Keratinocyte (primary cell): ENCODE measurements at places on chromosomes 4 and X. TPM values are rescaled to one million over a fixed set of nuclear protein-coding genes. Genes with fewer than 3 reads are reported as not detected.

The H2BW1 gene
- polyA plus RNA-seq, result not detected in 3 replicates

The PDE5A gene
- polyA plus RNA-seq, result 2.1 to 3.6 TPM (median 3.6 TPM) in 3 replicates

The JCHAIN gene
- polyA plus RNA-seq, result 0.06 TPM in 1 of 3 replicates, not detected in the others

The GIMD1 gene
- polyA plus RNA-seq, result not detected in 3 replicates

The TRAM1L1 gene
- polyA plus RNA-seq, result 0.88 to 1.6 TPM (median 1.5 TPM) in 3 replicates

The ARHGAP4 gene
- 0.35 to 0.66 TPM (median 0.55 TPM) in 3 replicates for polyA plus RNA-seq

The ANXA3 gene
- 380 to 463 TPM (median 425 TPM) in 3 replicates for polyA plus RNA-seq

The FAM236C gene
- not detected in 3 replicates for polyA plus RNA-seq

The SERTM2 gene
- polyA plus RNA-seq, result not detected in 3 replicates

The NSUN7 gene
- 0.03 to 0.05 TPM in 2 of 3 replicates, not detected in the other for polyA plus RNA-seq

The ELF4 gene
- polyA plus RNA-seq, result 13.7 to 25.6 TPM (median 17.6 TPM) in 3 replicates

The ERVMER34-1 gene
- polyA plus RNA-seq, result 1.9 to 5.0 TPM (median 4.3 TPM) in 3 replicates

The FRAS1 gene
- 3.4 to 4.1 TPM (median 3.5 TPM) in 3 replicates for polyA plus RNA-seq
